ENCODE measurements at places on chromosomes 12 and 14.
A peak's percentile ranks its signal among the peaks of the same experiment; 100 is the strongest.

DNA sequence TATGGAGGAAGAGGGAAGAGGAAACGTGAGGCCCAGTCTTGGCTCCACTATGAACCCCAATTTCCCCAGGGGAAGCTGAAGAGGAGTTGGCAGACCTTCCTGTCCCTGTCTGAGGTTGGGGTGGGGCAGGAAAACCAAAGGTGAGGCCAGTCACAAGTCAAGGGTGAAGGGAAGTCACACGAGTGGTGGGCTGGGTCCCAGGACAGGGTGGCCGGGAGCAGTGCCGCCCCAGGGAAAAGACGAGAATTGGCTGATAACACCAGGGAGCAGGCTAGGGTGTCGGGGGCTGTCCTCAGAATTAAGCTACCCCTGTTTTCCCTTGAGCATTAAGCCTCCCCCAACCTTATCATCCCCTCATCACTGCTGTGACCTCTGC lies 3.1 kb downstream of the VDR start:
- DNase-seq: no peak

DNA sequence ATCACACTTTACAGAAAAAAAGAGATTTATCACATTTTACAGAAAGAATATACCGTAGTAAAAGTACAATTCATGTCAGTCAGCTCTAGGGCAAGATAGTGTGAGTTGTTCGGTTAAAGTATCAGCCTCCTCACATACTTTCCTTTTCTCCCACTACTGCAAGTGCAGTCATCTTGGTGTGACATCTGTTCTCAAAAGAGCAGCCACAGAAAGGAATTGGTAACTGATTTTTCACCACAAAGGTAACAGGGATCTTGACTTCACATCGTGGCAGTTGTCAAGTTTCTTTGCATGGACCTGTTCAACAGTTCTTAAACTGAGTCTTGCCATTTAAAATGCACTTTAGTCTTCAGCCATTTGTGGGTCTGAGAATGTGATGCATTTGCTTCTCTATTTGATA lies 5.0 kb upstream of the E2F7 start:
- DNase-seq: no peak

DNA sequence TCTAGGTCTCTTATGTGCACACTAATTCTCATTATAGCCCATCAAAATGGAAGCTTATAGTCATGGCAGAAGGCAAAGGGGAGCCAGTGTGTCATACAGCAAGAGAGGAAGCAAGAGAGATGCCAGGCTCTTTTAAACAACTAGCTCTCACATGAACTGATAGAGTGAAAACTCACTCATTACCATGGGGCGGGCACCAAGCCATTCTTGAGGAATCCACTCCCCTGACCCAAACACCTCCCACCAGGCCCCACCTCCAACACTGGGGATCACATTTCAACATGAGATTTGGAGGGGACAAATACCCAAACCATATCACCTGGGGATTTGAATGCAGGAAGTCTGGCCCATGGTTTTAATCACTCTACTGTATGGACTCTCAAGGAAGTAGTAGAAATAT lies 36.9 kb upstream of the CRACR2A start:
- DNase-seq: no peak

DNA sequence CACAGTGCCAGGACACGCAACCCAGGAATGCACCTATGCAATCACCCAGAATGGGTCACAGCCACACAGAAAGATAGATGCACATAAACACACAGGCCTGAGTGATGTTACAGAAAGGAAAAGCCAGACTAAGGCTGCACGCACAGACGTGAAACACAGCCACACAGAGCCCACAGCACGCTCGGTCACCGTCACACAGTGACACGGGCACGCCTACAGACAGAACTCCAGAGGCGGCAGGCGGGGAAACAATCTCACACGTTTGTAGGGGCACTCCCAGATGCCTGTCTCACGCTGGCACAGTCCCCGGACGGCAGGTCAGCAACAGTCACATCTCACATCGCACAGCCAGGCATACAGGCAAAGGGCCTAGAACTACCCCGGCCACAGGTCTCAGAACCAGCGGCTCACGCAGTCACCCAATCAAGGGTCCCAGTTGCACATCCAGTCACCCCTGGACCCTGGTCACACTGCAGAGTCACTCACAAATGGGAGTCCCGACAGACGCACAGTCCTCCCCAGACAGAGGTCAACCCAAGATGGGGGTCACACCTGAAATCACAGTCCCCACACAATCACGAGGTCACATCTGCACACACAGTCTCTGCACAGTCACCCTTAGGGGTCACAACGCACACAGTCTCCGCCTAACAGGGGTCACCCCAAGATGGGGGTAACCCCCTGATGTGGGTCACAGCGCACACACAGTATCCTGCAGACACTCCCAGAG lies 790 bp downstream of the SSH1 start:
- no peak for DNase-seq

- DNase-seq: no peak
These were observed 163.1 kb downstream of the SLC15A4 start for GRCh38 chr12:128660532-128661225.

- DNase-seq: peak; percentile 81
These were observed 249.1 kb upstream of the FAR2 start for GRCh38 chr12:28899951-28900350.

DNA sequence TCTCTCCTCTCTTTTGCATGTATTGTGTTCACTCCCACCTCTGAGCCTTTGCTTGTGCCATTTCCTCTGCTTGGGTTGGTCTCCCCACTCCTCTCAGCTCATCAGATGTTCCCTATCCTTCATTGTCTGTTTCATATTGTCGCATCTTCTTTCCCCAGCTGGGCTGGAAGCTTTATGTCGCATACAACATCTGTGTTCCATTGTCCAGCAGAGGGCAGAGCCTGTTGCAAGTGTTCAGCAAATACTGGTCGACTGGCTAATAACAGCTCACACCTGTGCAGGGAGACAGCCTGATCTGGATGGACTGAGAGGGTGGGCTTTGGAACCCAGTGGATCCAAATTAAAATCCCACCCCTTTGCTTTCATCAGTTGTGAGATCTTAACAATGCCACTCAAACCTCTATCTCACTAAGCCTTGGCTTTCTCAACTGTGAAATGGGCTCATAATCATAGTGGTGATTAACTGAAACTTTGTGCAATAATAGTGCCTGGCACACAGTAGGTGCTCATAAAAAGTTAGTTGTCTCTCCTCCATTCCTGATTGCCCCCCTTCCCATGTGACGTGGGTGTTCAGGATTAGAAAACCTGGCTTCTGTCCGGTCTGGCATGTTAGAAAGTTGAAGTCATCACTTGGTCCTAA lies 75.8 kb downstream of the RIN3 start:
- no peak for DNase-seq

DNA sequence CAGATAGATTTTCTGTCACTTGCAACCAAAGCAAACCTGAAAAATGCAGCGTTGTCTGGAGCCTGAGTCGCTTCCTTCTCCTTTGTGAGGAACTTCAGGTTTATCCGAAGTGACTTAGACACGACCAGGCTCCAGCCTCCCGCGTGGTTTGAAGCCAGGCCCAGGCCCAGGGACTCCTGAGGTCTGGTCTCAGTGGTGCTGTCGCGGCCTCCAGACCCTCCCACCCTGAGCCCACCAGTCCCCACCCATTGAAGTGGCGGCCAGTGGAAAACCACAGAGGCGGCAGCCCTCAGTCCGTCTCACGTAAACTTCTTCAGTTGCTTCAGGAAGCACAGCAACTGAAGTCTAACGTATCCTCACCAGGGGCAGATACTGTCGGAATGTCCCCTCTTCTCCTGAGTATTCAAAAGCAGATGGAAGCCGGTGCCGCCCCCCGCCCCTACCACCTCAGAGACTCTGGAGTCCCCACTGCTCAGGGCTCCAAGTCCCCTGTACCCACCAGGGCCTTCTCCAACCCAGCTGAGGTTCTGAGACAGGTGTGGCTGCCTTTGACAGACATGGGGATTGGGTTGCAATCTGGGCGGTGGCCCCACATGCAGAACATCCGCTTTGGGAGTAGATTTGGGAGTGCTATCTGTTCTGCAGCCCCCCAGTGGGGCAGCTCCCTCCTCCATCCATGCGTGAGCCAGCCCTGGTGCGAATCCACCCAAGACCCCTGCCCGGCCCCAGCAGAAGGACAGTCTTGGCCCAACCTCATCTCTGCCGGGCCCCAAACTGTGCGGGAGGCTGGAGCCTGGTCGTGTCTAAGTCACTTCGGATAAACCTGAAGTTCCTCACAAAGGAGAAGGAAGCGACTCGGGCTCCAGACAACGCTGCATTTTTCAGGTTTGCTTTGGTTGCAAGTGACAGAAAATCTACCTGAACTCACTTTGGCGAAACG lies 26.6 kb upstream of the GALNT9 start:
- DNase-seq: no peak

Measured in non-pigmented ciliary epithelial cell (primary cell).